ENCODE measurements at places on chromosomes 7 and 10.
A peak's percentile ranks its signal among the peaks of the same experiment; 100 is the strongest.

GRCh38 chr7:138324941-138325340 lies 135.1 kb upstream of the TRIM24 start:
- DNase-seq: no peak

DNA sequence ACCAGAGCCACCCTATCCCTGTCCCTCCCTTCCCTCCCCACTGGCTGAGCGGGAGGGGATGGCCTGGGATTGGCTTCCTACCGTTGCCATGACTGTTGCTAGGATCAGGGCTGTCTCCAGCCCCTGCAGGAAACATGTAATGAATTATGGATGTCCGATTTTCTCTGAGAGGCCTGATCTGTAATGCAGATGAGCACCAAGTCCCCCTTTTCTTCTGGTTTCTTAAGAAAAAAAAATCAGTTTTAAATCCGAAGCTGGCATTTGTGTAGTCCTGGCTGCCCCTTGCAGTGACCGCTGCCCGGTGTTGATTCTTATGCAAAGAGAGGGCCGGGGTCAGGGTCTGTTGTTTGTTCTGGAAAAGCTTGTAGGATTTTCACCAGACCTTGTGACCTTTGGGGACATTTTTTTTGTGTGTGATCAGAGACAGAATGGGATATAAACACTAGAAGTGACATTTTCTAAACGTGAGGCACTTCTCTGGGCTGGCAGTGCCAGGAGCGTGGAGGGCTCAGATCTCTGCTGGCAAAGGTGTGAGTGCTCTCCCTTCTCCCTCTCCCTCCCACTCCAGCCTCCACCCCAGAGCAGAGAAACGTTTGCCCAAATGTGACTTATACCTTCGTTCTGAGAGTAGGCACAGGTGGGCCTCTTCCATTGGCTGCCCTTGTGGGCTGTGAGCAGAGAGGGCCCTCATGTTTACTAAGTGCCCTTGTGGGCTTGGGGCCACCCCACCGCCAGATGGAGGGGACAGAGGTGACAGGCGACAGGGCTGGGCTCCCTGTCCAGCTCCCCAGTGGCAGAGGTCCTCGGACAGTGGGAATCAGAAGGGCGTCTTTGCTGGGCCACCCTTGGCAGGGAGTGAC lies 127.5 kb downstream of the DNAJB6 start:
- peak; percentile 75 for DNase-seq

- no peak for DNase-seq
Measured at GRCh38 chr7:91083855-91084644, 180.2 kb upstream of the FZD1 start.

GRCh38 chr7:27735165-27735564 lies 4.8 kb upstream of the TAX1BP1 start:
- DNase-seq: no peak

DNA sequence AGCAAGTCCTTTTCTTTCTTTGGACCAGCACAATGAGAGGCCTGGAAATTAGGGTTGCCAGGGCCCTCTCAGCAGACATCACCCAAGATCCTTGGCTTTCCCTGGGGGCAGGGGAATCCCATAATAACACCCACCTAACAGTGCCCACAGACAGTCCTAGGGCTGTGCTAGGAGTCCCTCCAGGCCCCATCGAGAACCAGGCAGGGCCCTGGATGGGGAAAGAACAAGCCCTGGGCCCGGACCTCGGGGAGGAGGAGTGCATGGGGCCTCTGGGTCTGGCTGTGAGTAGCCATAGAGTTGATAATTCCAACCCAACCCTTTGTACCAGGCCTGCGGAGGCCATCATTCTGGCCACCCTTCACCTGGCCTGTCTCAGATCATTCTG lies 201.2 kb upstream of the ZMIZ1 start:
- DNase-seq: no peak

- no peak for DNase-seq
Measured at GRCh38 chr7:103474956-103475355, 28.9 kb upstream of the SLC26A5 start.

GRCh38 chr10:72626444-72626754 lies 520 bp upstream of the MICU1 start:
- no peak for DNase-seq

DNA sequence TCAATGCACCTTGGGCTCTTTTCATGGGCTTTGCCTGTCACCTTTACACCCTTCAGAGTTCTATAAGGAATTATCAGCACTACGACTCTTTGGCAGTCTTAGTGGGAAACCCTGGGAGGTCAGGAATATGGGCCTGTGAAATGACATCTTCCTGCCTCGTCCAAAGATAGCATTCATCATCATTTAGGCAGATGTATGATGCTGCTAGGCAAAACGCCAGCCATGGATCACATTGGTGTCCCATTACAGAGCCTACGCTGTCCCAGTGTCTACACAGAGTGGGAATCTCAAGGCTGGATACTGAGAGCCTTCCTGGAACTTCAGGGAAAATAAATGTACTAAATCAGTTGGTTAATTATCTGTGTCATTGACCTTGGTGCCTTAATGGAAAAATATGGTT lies 259.4 kb upstream of the CELF2 start:
- no peak for DNase-seq

DNA sequence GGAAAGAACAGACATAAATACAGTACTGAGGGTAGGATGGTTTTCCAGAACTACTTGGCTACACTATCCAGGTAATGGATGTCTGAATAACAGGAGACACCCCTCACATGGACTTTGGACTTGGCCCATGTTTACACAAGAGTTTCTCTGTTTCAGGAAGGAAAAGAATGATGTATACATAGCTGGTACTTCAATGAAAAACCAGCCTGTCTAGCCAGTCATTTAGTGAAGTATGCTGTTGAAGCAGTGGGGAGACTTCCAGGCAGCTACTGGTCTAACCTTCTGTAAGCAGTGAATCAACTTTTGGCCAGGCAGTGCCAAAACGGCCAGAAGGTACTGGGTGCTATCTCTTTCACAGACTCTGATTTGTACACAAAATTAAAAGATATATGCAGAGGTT lies 135.0 kb downstream of the MBL2 start:
- no peak for DNase-seq

DNA sequence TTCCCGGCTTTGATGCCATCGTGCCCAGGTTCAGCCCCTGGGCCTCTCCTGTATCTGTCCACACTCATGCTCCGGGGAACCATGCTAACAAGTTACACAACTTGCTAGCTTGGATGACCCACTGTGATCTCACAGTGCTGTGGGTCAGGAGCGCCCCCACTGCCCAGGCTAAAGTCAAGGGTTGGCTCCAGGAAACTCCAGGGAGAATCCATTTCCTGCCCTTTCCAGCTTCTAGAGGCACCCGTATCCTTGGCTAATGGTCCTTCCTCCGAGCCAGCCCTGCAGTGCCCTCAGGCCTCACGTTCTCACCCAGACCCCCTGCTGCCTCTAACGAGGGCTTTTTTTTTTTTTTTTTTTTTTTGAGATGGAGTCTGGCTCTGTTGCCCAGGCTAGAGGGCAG lies 19.5 kb downstream of the AMZ1 start:
- DNase-seq: no peak

GRCh38 chr10:31961277-31962074 lies 32.8 kb upstream of the ARHGAP12 start:
- no peak for DNase-seq

GRCh38 chr7:37476428-37476827 lies 27.8 kb upstream of the ELMO1 start:
- no peak for DNase-seq

- no peak for DNase-seq
Measured at GRCh38 chr7:156944876-156945275, 4.6 kb upstream of the NOM1 start.

DNA sequence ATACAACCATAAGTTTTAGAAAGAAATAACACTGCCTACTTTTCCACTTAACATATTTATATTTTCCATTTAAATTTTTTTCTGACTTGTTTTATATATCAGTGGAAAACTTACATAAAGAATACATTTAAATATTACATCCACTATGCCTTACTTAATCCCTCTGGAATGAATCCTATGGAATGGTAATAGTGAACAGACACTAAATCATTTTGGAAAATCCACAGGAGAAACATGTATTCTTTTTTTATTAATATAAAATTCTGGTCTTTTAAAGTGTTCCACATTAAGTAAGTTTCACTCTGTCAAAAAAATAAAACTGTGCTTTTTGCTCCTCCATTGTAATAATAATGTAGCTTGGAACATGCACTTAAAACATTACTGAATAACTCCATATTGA lies 236.8 kb upstream of the LRRN3 start:
- DNase-seq: no peak

GRCh38 chr7:414681-415560 lies 104.7 kb downstream of the PDGFA start:
- no peak for DNase-seq

- DNase-seq: no peak
Measured at GRCh38 chr7:81929386-81929785, 159.5 kb upstream of the HGF start.

GRCh38 chr10:42637142-42637541 lies 1.2 kb downstream of the ZNF33B start:
- DNase-seq: no peak

- no peak for DNase-seq
Measured at GRCh38 chr7:89067048-89067447, 271.5 kb upstream of the TEX47 start.
